ENCODE measurements at places on chromosomes 3 and 15.

DNA sequence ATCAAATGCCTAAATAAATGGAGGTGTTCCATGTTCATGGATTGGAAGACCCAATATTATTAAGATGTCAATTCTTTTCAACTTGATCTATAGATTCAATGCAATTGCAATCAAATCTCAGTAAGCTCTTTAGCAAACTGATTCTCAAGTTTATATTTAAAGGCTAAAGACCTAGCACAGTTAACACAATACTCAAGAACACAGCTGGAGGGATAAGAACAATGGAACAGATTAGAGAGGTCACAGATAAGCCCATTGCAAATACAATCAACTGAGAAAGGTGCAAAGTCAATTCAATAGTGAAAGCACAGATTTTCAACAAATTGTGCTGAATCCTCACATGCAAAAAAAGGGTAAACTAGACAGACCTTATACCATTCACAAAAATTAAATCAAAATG lies 198.9 kb downstream of the P3H2 start:
- DNase-seq, result no peak

GRCh38 chr3:13547591-13548371 lies 1.1 kb upstream of the FBLN2 start:
- no peak for DNase-seq

- DNase-seq, result peak; percentile 15
These were observed 1.3 kb downstream of the FAM43A start for GRCh38 chr3:194686816-194687637.

GRCh38 chr3:108940166-108940565 lies 13.5 kb downstream of the GUCA1C start:
- no peak for DNase-seq

GRCh38 chr15:57355259-57355658 lies 21.0 kb upstream of the CGNL1 start:
- no peak for DNase-seq

GRCh38 chr15:42621996-42622925 lies 46.9 kb downstream of the STARD9 start:
- no peak for DNase-seq

- no peak for DNase-seq
These were observed 66.7 kb downstream of the ST6GAL1 start for GRCh38 chr3:186997061-186997460.

GRCh38 chr15:47803767-47804166 lies 86.5 kb downstream of the SEMA6D start:
- DNase-seq, result no peak

- no peak for DNase-seq
These were observed 39.9 kb downstream of the SMAD3 start for GRCh38 chr15:67105065-67105951.

DNA sequence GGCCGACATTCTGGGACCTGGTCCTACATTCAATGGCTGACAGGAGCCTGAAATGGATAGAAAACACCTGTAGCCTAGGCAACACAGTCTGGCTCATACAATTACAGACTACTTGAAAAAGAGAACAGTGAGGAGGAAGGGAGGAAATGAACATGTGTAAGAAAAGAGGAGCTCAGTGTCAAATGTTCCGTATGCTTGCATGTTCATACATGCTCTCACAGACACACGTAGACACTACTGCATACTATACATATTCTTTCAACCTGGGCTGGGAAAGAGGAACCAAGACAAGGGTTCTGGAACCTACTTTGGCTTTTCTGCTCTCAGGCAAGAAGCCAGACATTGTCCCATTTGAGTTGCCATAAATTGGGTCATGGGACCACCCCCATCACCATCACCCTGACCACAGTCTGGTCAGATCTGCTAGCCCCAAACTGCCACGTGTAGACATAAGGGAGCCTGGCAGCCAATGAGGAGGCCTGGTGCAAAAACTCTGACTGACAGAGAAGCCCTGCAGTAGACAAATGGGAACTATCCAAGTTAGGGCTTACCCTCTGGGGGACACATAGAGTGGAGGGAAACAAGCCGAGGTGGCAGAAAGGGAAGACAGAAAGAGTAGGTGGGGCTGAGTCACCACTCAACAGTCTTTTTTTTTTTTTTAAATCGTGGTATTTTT lies 310.0 kb downstream of the SHQ1 start:
- DNase-seq, result no peak

DNA sequence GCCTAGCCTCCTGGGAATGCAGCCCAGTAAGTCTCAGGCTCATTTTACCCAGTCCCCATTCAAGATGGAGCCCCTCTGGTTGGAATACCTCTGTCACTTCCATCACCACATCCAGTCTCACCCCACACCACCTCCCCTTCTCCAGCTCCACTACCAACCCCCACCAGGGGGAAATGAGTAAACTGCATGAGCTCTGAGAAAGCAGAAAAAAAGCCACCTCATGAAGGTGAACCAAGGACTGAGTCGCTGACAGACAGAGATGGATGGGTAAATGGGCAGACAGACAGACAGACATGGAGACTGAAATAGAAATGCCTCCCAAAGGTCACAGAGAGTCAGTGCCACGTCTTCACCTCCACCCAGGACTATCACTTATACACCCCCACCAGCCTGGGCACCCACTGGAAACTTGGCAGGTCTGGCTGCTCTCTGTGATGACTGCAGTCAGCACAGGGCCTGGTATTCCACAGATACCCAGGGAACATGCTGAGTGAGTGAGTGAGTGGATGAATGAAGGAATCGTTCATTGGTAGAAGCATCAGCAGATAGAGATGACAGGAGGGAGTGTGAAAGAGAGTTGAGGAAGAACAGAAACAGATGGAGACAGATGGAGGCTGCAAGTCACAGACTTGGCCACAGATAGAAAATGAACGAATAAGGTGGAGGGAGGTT lies 4.9 kb upstream of the LOXL1 start:
- no peak for DNase-seq

GRCh38 chr15:35170207-35170606 lies 85.1 kb upstream of the NANOGP8 start:
- DNase-seq, result no peak

DNA sequence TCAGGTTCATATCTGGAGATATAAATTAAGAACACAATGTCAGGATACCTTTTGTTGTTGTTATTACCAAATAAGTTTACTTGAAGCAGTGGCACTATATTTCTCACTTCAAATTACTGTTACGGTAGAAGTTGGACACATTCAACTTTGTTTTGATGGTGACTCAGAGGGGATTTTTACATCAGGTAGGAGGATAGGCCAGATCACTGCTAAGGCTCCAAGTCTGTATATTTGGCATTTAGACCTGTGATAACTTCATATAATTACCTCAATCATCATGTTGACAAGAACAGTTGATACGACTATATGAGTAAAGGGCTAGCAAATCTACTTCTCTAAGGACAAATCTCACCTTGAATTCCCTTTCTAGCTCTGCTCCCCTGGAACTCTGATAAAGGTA lies 15.6 kb downstream of the LZTFL1 start:
- no peak for DNase-seq

DNA sequence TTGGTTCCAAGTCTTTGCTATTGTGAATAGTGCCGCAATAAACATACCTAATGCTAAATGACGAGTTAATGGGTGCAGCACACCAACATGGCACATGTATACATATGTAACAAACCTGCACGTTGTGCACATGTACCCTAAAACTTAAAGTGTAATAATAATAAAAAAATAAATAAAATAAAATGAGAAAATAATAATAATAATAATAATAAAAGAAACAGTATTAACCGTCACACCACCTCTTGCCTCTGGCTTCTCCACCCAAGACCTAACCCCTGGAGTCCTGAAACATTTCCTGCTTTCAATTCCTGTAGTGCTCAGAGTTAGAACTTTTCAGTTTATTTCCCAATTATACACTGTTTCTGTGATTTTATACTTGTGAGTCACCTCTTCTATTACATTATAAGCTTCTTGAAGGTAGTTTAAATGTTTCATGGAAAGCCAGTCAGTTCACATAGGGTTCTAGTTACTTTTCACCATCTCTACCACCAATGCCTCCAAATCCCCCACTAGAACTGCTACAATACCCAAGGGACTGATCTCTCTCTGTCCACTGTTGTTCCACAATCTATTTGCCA lies 18.4 kb upstream of the GHSR start:
- no peak for DNase-seq

GRCh38 chr15:43404130-43404529 lies 33.2 kb downstream of the TUBGCP4 start:
- no peak for DNase-seq

DNA sequence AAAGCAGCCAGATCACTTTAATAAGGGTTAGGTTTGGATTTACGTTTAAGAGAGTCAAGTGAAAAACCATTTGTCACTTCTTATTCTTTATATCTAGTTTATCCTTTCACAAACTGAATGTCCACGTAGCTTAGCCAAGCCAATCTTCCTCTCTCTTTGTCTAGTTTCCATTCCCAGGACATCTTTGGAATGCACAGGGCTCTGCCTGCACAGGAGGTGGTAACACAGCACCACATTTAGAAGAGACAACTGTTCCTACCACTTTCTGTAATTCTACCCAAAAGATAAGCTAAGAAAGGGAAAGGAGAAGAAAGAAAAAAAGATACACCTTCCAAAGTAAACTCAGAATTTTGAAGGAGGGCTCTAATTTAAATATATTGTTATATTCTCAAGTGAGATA lies 67.9 kb downstream of the IGSF11 start:
- DNase-seq, result no peak

DNA sequence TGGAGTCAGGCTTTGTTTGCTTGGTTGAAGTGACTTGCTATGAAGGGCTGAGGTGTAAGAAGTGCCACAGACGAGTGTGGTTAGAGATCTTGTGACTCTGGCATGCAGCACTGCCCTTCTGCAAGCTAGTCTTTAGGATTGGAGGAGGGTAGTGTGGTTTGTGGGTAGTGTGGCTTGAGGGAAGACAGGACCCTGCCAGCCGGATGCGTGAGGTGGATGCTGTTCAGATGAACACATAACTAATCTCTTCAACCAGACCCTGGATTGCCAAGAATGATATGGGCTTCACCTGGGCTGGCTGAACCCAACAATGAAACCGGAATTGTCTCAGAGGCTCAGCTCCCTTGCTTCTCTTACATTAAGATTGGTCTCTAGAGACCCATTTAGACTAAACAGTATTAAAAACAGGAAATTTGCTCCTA lies 32.7 kb downstream of the STARD9 start:
- peak; percentile 28 for DNase-seq

DNA sequence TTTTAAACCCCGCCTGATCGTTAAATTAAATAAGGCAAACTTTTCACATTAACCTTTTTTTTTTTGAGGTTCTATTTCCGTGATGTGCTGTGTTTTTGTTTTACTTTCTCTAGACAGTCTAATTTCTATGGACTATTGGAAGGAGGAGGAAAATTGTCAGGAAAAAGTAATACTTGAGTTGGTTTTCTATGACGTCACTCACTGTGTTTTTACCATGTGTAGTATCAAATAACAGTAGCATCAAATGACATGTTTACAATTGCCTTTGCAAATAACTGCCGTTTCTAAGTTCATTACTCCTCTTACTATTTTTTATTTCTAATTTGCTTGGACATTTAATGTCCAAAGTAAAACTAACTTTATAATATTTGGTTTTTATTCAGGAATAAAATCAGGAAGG lies 32.3 kb downstream of the MYO1E start:
- no peak for DNase-seq

DNA sequence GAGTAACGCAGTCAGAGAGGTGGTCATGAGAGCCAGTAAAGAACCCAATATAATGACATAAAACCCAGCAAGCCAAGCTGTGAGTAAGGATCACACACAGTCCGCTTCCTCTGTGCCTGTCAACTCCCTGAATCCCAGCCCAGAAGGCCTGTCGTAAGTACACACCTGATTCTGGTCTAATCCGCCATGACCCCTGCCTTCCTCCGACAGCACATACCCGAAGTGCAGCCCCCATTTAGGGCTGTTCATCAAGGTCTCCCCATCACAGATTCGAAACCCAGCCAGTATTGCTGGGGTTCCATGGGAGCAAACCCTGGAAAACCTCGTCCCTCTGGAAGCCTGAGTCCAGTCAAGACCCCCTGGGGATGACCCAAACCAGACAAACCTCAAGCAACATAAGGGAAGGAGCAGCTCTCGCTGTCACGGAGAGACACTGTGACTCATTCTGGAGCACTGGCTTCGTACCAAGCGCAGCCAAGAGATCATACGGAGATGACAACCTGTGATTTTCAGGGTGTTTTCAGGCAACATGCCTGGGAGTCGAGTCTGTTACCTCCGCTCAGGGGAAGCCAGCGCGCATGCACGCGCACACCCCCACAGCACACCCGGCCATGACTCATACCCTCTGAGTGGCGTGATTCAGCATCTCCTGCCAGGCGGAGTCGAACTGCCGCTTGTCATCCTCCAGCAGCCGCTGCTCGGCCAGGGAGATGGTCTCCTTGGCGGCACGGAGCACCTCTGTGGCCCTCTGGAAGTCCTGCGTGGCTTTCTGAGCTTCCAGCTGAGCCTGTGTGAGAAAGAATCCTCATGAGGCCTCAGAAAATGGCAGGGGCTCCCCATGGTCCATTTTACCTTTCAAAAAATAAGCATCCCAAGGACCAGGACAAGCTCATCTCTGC lies 63.0 kb downstream of the SH3BP5 start:
- DNase-seq, result peak; percentile 80

DNA sequence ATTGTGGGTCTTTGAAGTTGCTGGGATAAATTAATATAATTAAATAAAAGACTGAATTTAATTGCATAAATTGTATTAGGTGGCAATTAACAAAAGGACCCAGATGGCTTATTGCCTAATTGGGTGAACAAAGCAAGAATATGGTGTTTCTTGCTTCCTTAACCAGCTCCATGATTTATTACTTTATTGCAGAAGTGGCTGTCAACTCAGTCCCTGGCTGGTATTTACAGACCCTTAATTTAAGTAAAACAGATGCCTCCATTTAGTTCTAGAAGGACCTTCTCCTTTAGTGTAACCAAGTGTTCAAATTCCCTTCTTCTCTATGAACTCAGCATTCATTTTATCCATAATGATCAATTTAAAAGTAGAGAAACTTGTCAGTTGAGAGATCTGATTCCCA lies 35.1 kb downstream of the DPH3 start:
- DNase-seq, result no peak

- DNase-seq, result no peak
These were observed 230.7 kb downstream of the ATP8B4 start for GRCh38 chr15:49888323-49888693.

GRCh38 chr3:143349455-143349854 lies 229.9 kb downstream of the CHST2 start:
- no peak for DNase-seq

DNA sequence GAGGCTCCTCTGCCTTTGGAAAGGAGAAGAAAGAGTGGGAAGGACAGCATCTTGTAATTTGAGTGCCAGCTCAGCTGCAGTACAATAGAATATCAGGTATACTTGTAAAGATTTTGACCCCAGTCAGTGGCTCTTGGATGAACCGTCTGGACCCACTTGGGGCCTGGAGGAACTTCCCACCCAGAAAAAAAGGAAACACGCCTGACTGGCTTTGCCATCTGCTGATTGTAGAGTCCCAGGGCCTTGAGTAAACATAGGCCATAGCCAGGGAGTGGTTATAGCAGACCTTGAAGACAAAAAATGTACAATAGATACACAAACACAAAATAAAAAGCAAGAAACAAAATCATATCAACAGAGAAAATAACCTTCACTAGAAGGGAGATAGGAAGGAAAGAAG lies 112.1 kb downstream of the GOLIM4 start:
- no peak for DNase-seq
